Activated T-cell treated with anti-CD3 and anti-CD28 coated beads for 4 hours (primary cell): ENCODE measurements at places on chromosomes 1 and 21.

GRCh38 chr21:40242586-40243265, 375.5 kb downstream of the PCP4 start:
- no peak for DNase-seq

- DNase-seq: no peak
Observed at GRCh38 chr1:4755864-4756504, 101.6 kb downstream of the AJAP1 start.

DNA sequence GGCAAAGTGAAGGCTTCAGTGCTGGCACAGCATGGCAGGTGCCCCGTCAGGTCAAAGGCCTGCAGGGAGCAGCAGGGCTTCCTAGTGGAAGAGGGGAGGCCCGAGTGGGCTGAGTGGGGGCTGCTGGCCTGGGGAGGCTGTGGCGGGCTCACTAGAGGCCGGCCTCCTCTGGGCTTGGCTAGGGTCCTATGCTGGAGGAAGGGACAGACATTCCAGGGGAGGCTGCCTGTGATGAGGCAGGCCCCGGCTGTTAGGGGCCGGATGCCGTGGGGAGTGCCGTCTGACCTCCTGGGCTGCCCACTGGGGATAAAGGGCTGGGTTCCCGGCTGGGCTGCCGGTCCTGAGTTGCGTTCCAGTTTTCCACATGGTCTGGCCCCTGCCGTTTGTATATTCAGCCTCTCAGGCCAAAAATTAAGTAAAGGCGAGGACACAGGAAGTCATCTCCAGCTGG, 21.1 kb downstream of the PRXL2B start:
- DNase-seq: no peak

DNA sequence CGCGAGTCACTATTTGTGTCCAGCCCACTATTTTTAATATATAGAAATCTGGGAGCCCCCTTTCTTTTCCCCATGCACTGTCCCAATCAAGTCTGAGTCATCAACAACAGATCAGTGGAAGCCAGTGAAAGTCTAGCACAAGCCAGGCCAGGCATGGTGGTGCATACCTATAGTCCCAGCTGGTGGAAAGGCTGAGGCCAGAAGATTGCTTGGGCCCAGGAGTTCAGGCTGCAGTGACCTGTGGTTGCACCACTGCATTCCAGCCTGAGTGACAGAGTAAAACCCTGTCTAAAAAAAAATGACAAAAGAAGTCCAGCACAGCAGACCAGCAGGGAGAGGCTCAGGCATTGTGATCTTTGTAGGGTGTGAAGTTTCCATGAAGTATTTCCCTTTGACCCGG, 9.0 kb upstream of the RPL5 start:
- no peak for DNase-seq

DNA sequence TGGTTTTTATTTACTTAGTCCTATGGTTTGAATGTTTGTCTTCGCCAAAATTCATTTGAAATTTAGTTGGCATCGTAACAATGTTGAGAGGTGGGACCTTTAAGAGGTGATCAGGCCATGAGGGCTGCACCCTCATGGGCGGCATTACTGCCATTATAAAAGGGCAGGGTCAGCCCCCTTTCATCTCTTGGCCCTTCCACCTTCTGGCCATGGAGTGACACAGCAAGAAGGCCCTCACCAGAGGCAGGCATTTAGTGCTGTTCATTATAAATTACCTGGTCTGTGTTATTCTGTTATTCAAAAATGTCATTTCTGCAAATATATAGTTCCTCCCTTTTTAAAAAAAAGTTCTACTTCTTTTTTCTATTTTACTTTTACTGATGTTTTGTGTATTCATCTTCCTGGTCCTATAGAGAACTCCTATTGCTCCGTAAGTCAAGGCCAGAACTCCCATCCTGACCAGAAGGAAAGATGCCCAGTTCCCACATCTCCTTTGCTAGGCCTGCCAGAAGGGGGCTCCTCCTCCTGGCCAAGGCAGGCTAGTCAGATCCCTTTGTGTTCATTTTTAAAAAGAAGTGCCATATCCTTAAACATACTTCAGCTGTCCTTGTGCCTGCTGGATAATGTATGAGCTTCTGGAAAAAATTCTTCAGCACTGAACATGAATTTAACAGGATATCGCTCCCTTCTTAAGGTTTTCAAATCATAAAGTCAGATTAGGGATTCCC, 10.0 kb upstream of the LBR start:
- no peak for DNase-seq

DNA sequence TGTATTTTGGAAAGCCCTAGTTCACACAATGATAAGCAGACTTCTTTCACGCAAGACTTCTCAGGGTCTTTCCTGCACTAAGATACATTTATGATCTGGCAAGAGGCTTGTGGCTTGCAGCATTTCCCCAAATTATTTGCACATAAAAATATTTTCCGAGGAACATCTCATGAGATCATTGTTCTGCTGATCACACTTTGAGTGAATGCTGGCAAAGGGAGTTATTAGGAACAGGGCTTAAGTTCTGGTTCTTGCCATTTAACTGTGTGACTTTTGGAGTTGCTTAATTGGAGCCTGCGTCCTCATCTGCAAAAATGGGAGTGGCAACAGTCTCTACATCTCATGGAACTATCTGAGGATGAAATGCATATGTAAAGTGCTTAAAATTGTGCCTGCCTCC, 50.2 kb downstream of the GADD45A start:
- no peak for DNase-seq

- no peak for DNase-seq
Observed at GRCh38 chr1:93827633-93828366, 51.2 kb downstream of the DNTTIP2 start.

DNA sequence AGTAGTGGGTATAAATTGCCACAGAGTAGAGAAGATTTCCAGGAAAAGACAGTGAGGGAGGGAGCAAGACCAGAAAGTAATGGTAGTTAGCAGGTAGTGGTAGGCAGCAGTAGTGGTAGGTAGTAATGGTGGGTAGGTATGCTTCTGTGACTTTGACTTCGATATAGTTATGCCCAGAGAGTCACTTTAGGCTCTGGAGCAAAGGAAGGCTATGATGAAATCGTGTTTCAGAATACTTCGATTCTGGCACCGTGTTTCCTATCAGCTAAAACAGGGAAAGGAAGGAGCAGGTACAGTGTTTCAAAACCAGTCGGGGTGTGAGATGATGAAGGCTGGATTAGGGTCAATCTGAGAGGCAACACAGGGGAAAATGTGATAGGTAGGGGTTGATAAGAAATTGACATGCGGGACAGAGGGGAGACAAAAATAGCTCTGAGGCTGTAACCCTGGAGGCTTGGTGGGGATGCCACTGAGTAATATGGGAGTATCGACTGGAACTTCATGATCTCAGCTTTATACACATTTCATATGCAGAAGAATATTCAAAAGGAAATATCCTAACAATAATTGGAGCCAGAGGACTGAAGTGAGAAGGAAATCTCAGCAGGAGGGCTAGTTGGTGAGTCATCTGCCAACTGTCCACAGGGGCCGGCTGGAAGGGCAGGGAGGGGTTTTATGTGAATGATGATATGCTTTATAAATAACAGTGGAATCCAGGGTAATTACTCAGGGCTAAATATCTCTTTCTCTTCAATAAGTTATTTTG, 25.2 kb upstream of the TRIM45 start:
- DNase-seq: no peak

DNA sequence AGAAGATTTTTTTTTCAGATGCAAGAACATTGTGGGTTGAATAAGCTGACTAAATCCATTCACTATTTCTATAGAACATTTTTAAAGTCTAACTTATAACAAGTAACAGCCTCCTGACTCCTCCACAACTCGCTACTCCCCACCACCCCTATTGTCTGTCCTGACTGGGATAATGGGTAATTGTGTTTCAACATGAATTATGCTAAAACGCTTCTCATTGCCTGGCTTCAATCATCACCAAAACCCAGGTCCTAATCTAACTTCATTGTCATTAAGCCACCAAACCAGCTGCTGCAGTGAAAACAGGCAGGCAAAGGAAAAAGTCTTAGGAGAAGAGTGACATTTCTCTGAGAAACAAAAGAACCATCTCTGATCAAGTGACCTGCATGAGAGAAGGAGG, 30.0 kb downstream of the TNR start:
- DNase-seq: no peak

- peak; percentile 23 for DNase-seq
Observed at GRCh38 chr1:58783090-58783992, 506 bp downstream of the JUN start.
